ENCODE measurements at places on chromosomes 7 and 10.
A peak's percentile ranks its signal among the peaks of the same experiment; 100 is the strongest.

GRCh38 chr7:74362266-74362665 lies 73.1 kb downstream of the CLIP2 start:
- peaks cover 4% of the 10 kb centered on the region for H3K36me3 ChIP-seq
- H3K27ac ChIP-seq: no peak overlapping the region
- no peaks in the 10 kb centered on the region for H3K4me1 ChIP-seq

GRCh38 chr7:117069379-117069778 lies 116.1 kb downstream of the ST7 start:
- no peaks in the 10 kb centered on the region for H3K36me3 ChIP-seq
- H3K27me3 ChIP-seq: no peaks in the 10 kb centered on the region
- no peak overlapping the region for H3K4me3 ChIP-seq

DNA sequence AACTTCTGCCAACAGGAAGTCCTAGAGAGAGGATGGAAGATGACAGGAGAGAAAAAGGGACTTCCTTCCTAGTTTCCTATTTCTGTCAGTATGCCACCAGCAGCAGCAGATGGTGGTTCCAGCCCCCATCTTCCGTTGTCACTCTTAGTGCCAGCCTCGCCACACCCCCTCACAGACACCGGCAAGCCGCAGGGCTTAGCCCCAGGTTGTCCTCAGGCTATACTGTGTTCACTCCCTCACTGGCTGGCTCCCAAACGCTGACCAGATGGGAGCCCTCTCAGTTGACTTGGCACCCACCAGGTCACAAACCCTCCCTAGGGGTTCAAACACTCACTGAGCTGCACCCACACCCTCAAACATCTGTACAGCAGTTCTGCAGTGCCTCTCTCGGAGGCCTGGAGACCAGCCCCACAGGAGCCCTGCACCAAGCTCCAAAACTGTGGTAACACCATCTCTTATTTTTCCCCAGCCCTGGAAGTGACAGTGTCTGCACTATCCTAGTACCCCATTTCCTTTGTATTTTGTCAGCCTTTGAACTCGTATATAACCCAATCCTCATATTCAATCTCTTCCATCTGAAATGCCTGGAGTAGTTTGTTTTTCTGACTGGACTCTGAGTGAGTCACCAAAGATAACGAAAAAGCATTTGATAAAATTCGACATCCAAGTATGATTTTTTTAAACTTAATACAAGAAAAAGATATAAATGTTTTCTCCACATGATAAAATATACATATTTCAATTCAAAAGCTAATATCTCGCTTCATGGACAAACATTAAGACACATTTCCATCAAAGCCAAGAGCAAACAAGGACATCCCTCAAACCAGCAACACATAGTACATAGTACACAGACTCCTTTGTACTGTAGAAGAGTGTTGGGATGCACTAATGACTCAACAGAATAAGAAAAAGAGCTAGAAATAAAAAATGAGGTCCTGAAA lies 34.5 kb downstream of the SMURF1 start:
- no peaks in the 10 kb centered on the region for H3K27me3 ChIP-seq
- H3K4me1 ChIP-seq: peaks cover 46% of the 10 kb centered on the region
- DNase-seq: peak; percentile 49
- H3K4me3 ChIP-seq: no peak overlapping the region

DNA sequence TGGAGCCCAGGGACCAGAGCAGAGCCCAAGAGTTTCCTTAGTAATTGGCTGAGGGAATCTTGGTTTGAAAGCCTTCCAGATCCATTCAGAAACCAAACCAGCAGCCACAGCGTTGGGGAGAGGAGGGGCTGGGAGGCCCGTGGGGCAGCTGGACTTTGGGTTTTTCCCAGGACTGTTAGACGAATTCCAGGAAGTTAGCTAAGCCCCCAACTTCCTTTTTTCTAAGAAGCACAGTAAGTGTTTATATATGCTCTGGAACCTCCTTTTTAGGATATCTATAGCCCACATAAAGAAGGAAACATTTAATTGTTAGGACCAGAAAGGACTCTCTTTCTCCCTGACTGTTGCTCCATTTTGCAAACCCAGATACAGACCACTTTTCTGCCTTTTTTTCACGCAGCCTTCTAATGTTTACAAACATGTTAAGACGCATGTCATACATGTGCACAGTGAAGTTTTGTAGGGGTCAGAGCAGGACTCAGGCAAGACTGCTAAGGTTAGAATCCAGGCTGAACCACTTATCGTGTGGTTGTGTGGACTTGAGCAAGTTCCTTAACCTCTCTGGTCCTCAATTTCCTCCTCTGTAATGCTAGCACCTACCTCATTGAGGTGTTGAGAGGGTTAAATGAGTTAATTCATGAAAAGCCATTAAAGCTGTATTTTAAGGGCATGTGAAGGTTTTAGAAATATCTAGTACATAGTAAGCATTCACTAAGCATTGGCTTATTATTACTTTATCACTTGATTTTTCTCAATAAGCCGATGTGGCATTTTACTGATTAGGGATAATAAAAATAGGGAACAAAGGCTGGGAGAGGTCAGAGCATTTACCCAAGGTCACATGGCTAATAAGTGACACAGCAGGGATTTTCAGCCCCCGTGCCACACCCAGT lies 42.4 kb downstream of the TBATA start:
- H3K27ac ChIP-seq: no peak overlapping the region
- DNase-seq: peak; percentile 83
- H3K27me3 ChIP-seq: no peaks in the 10 kb centered on the region
- no peak overlapping the region for H3K4me3 ChIP-seq
- H3K36me3 ChIP-seq: no peaks in the 10 kb centered on the region

DNA sequence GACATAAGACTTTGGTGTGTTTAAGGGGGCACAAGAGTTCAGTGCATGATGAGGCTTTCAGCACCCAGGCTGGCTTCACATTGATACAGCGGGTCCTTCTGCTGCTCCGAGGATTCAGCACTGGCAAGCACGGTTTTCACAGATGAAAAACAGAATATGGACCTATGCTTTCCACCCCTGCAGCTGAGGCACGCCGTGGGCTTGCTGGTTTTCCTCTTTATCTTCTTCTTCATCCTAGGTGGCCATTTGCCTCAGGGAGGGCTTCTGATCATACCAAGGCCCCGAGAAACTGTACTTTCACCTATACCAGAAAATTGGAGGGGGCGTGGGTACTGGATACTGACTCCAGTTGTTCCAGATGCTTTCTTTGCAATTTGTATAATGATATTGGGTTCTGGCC lies 277.1 kb upstream of the ZNF32 start:
- no peak overlapping the region for H3K4me3 ChIP-seq
- no peak overlapping the region for H3K27ac ChIP-seq
- no peaks in the 10 kb centered on the region for H3K27me3 ChIP-seq
- peaks cover 4% of the 10 kb centered on the region for H3K4me1 ChIP-seq
- DNase-seq: no peak
- H3K36me3 ChIP-seq: no peaks in the 10 kb centered on the region

- no peak overlapping the region for H3K27ac ChIP-seq
- DNase-seq: peak; percentile 56
- no peaks in the 10 kb centered on the region for H3K4me1 ChIP-seq
- H3K27me3 ChIP-seq: no peaks in the 10 kb centered on the region
These were observed 79.9 kb upstream of the AGR3 start for GRCh38 chr7:16961641-16962040.

- no peak overlapping the region for H3K4me3 ChIP-seq
- H3K27ac ChIP-seq: no peak overlapping the region
- no peaks in the 10 kb centered on the region for H3K4me1 ChIP-seq
- no peaks in the 10 kb centered on the region for H3K36me3 ChIP-seq
- H3K27me3 ChIP-seq: peaks cover 3% of the 10 kb centered on the region
These were observed 38.4 kb downstream of the PTPRN2 start for GRCh38 chr7:158549176-158549615.

DNA sequence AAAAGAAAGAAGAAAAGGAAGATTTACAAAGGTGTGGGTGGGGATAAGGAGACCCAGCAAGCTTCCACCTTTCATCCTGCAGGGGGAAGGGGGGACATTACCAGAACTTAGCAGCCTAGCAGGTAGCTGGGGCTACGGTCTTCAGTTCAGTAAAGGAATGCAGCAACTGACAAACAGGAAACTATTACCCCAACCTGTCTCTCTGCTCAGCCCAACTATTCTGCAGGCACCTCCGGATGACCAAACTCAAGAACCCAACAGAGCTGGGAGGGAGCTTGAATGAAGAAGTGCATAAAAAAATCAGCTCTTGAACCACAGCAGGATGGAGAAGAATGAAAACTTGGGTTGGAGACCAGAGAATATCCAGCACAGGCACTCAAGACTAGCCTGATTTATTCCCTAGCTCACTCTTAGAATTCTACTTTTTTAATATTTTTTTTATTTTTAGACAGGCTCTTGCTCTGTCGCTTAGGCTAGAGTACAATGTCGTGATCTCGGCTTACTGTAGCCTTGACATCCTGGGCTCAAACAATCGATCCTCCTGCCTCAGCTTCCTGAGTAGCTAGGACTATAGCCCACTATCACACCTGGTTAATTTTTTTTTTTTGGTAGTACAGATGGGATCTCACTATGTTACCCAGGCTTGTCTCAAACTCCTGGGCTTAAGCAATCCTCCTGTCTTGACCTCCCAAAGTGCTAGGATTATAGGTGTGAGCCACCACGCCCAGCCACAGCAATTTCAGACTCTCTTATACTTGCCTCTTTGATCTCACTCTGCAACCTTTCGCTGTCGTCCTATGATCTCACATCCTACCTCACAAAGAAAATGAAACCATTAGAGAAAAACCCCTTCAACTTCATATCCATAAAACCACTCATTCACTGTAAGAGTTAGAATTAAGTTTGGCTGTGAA lies 18.5 kb upstream of the C10orf67 start:
- H3K27ac ChIP-seq: no peak overlapping the region
- no peak overlapping the region for H3K4me3 ChIP-seq
- H3K27me3 ChIP-seq: no peaks in the 10 kb centered on the region
- H3K4me1 ChIP-seq: no peaks in the 10 kb centered on the region

DNA sequence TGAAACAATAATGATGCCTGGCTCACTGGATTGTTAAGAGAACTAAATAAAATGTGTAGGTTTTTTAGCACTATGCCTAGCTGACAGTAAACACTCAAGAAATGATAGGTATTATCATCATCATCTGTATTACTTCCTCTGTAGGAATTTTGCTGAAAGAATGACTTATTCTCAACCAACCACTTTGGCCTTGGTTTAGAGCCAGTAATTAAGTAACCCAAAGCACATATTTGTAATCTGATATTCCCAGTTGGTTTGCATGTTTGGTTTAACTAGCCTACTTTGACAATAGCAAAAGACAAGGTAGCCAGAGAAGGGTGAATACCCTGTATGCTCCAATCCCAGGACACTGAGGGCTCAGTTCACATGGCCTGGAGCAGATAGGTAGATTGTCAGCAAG lies 34.4 kb downstream of the BCAP29 start:
- no peaks in the 10 kb centered on the region for H3K4me1 ChIP-seq
- H3K4me3 ChIP-seq: no peak overlapping the region
- H3K27me3 ChIP-seq: no peaks in the 10 kb centered on the region
- no peak overlapping the region for H3K27ac ChIP-seq
- H3K36me3 ChIP-seq: peaks cover 17% of the 10 kb centered on the region

DNA sequence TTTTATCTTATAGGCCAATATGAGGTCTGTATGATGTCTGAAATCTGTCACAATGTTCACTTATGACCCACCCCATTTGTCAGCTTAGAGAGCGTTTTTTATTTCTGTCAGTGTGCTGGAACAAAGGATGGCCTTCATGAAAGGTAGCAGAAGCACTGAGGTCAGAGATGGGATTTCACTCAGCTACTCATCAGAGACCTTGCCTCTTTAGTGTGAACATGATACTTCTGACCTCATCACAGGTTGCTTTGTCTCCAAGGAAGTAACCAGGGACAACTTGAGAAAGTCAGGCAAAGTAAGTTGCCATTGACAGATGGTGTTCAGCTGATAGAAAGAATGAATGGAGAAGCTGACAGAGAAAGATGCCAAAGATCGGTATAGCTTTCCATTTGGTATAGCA lies 16.3 kb downstream of the YAE1 start:
- no peaks in the 10 kb centered on the region for H3K27me3 ChIP-seq
- no peak for DNase-seq
- H3K4me3 ChIP-seq: no peak overlapping the region
- H3K36me3 ChIP-seq: no peaks in the 10 kb centered on the region
- H3K4me1 ChIP-seq: peaks cover 4% of the 10 kb centered on the region
- no peak overlapping the region for H3K27ac ChIP-seq

DNA sequence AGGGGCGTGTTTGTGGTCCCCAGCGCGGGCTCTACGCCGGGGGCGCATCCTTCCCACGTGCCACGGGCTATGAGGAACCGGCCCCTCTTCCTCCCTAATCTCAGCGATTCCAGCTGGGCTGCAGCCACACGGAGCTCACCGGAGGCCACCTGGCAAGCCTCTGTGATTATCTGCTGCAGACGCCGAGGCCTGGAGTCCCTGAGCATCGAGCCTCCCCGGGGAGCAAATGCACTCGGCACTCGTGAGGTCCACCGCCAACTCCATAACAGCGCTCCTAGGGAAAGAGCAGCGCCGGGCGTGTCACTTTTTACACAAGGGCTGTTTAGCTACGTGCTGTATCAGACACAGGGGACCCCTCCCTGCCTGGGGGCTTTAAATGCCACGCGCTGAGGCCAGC lies 101.2 kb downstream of the DYNC2I1 start:
- DNase-seq: no peak
- H3K36me3 ChIP-seq: no peaks in the 10 kb centered on the region
- no peak overlapping the region for H3K4me3 ChIP-seq
- H3K27me3 ChIP-seq: peaks cover 16% of the 10 kb centered on the region
- no peak overlapping the region for H3K27ac ChIP-seq
- no peaks in the 10 kb centered on the region for H3K4me1 ChIP-seq

GRCh38 chr7:151809146-151809863 lies 67.6 kb downstream of the PRKAG2 start:
- H3K27ac ChIP-seq: no peak overlapping the region
- H3K36me3 ChIP-seq: no peaks in the 10 kb centered on the region
- H3K4me3 ChIP-seq: no peak overlapping the region
- H3K4me1 ChIP-seq: peaks cover 8% of the 10 kb centered on the region
